ENCODE measurements at places on chromosomes 4 and X.

DNA sequence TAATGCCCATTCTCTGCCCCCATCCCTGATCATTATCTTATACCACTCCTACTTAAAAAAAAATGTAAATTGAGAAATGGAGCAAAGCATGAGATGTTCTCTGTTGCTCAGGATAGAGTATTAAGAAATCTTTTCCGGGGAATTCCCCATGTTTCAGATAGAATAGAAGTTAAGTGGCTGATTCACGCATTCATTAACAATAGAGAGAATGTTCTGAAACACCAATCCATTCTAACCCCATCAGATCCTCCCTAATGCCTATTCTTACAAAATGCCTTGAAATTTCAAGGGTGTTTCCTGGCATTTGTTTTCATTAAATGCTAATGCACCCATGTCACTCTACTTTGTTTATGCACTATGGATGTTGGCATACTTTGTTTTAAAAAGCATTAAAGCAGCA is 101.1 kb downstream of the AREG start:
- DNase-seq: no peak

DNA sequence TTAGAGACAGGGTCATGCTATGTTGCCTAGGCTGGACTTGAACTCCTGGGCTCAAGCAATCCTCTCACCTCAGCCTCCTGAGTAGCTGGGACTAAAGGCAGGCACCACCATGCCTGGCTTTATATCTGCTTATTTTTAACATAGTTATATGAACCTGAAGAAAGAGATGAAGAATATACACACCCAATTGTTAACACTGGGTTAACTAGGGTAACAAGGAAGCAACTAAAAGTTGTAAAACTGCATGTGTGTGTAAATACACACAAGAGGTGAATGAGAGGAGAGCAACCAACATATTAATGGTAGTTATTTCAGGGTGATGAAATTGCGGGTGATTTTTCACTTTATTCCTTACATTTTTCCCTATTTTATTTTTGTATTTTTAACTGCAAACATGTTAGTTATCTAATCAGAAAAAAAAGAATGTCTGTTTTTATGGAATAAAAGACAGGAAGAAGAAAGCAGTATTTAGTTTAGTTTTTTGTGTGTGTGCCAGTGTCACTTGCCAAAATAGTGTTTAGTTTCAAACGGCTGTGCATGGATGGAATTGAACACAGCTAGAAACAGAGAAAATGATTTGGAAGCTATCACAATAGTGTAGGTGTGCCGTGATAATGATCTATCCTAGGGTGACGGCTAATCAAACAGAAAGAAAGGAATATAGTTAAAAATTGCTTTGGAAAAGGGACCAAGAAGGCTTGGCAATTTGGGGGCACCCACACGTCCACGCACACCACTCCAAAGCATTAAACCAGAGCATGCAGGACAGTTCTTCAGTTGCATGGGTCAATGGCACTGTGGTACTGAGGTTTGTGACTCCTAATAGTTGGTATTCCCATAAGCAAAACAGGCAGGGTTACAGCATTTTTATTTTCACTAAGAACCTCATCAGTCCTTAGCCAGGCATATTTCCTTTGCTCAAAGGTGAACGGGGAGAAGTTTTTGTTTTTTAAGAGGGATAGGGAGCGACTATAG is 89.1 kb upstream of the KLHL13 start:
- no peak for DNase-seq

DNA sequence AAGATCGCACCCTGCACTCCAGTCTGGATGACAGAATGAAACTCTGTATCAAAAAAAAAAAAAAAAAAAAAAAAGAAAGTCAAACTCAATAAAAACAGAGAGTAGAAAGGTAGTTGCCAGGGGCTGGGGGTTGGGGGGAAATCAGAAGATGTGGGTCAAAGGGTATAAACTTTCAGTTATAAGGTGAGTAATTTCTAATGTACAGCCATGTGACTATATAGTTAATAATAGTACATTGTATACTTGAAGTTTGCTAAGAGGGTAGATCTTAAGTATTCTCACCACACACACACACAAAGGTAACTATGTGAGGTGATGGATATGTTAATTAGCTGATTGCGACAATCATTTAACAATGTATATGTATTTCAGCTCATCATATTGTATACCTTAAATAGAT is 11.5 kb downstream of the HERC6 start:
- DNase-seq: no peak

GRCh38 chr4:137749466-137749865 is 217.2 kb upstream of the PCDH18 start:
- no peak for DNase-seq

- no peak for DNase-seq
Measured at GRCh38 chrX:153883163-153883843, 2.7 kb downstream of the L1CAM start.

GRCh38 chrX:132266583-132267355 is 47.5 kb upstream of the RAP2C start:
- DNase-seq: no peak
